ENCODE measurements at places on chromosomes 12 and 14.

GRCh38 chr12:95995238-95996031 is 709 bp downstream of the HAL start:
- DNase-seq = no peak

GRCh38 chr14:79166171-79166570 is 996.0 kb downstream of the NRXN3 start:
- no peak for DNase-seq

DNA sequence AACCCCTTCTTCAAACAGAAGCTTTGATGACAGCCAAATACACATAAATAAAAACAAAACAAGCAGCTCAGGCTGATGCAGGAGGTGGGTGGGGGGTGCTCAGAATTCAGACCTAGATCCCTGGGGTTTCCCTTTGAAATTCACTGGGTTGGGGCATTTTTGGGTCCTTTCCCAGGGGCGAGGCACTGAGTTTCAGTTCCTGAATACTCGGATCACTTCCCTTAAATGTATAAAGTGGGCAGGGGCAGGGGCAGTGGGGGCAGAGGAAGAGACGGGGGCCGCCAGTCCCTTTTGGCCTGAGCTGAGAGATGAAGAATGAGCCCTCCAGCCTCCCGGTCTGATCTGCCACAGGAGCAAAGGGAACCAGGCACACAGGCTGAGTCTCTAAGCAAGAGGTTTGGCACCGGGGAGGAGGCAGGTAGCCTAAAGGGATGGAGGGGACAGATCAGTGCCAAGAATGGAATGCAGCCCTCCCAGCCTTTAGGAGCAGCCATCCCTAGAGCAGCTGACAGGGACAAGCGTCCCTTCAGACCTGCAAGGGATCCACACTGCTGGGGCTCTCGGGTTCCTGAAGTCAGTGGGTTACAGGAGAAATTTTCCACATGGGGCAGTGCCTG is 20.3 kb downstream of the KDM2B start:
- no peak for DNase-seq

GRCh38 chr12:71438670-71439361 is 782 bp upstream of the LGR5 start:
- no peak for DNase-seq

DNA sequence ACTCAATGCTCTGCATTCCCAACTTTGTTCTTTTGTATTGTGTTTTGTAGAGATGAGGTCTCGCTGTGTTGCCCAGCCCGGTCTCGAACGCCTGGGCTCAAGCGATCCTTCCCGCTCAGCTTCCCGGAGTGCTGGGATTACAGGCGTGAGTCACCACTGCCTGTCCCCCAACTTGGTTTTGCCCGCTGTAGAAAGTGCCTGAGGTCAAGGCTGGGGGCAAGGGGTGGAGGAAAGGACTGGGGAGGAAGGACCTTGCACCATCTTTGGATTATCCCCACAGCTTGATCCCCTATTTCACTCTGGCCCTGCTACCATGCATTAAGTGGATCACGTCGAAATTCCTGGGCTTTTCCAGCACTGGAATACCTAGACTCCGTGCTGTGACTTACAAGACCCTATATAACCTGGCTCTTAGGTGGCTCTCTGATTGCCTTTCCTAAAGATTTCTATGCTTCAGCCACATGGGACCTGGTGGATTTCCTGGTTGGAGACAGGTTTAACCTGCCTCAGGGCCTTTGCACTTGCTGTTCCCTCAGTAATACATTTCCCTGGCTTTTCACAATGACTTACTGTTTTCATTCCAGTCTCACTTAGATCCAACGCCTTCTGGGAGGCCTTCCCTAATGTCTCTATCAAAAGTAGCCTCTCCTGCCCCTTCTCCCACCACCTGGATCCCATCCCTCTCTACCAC is 608 bp upstream of the PIANP start:
- DNase-seq = no peak

DNA sequence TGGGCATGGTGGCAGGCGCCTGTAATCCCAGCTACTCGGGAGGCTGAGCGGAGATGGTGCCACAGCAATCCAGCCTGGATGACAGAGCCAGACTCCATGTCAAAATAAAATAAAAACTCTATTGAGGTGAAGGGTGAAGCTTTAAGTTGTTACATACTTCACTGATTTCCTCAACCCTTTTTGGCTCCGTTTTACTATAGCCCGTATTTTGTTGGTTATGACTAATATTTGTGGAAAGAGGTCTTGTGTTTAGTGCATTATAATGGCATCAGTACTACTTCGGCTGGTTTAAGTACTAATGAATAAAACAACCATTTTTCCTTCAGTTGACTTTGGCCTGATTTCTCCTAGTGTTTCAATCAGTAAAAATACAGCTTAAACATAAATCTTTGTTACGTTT is 27.0 kb upstream of the SLC2A14 start:
- DNase-seq = no peak

GRCh38 chr14:101539880-101540279 is 21.4 kb upstream of the DIO3 start:
- no peak for DNase-seq

GRCh38 chr14:77043984-77044485 is 15.5 kb upstream of the IRF2BPL start:
- DNase-seq = no peak

DNA sequence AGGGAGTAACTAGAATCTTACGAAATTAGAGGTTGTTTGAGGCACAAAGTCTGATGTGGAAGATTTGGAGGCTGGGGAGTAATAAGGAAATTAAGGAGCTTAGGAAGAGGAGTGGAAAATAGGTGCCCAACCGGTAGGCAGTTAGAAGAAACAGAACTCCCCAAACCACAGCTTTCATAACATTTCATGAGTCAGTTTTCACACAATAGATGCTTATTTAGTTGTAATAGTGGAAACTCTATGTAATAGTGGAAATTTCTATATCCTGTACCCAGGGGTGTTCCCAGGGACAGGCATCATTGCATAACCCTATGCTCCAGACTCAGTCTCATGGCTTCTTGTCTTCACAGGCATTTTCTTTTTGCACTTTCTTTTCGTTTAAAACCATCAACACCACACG is 8.3 kb downstream of the C3AR1 start:
- no peak for DNase-seq

- no peak for DNase-seq
These were observed 756 bp downstream of the LGR5 start for GRCh38 chr12:71440345-71440762.

GRCh38 chr12:94148739-94149118 is 352 bp downstream of the PLXNC1 start:
- no peak for DNase-seq

- no peak for DNase-seq
These were observed 204.4 kb downstream of the SLC25A21 start for GRCh38 chr14:36967892-36968555.

- no peak for DNase-seq
These were observed 55.6 kb downstream of the TECPR2 start for GRCh38 chr14:102418169-102418852.

DNA sequence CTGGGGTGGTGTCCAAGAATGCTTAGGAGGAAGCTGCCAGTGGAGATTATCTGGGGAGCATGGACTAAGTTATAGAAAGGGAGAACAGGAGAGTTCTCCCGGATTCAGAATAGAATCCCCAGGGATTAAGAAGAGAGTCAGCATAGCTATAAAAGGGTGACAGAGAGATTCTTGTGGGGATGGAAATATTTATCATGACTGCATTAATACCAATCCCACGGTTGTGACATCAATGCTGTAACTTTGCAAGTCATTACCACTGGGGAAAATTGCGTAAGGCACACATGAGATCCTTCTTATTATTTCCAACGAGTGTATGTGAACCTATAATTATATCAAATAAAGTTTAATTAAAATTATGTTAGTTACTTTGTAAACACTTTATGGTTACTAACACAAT is 447.9 kb upstream of the TMEM132C start:
- DNase-seq = no peak

DNA sequence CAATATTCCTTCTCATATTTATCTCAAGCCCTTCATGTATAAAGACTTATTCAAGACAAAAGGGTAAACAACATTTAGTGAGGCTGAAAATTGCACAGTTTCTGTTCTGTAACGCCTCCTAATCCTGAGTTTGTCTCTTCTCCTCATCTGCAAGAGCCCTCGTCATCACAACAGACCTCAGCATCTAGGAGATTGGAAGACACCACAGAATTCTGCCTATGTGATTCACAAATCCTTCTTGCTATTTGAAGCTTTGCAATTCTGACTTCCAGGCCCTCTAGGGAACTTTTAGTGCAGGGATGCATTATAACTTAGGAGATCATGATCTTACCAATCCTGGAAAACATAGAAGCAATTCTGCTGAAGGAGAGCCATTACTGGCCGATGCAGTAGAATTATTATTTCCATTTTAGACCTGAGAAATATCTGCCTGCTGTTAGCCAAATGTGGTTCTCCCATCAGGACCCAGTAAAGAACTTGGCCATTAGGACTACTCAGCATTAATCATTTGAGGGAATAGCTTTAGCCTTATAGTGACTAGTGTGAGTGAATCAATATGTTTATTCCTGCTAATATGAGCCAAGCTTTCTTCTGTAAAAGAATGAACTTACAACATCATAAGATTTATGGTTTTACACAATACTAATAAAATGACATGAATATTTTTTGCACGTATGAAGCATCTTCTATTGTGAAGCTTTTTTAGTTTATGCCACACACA is 119.5 kb downstream of the ANO4 start:
- DNase-seq = no peak

DNA sequence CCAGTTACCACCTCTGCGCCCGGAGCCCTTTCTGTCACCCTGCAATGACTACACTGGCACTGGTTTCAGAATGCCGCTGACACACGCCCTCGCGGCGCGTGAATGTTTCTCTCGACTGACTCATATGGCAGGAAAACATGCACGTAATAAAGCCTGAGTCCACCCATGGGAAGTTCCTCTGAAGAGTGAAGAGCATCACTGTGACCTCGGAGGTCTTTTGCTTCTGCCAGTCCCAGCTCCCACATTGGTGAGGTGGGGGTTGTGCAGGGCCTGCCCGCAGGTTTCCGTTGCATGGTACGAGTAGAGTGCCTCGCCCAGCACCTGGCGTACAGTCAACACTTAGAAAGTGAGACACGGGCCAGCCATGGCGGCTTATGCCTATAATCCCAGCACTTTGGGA is 11.1 kb upstream of the SLC6A12 start:
- no peak for DNase-seq

DNA sequence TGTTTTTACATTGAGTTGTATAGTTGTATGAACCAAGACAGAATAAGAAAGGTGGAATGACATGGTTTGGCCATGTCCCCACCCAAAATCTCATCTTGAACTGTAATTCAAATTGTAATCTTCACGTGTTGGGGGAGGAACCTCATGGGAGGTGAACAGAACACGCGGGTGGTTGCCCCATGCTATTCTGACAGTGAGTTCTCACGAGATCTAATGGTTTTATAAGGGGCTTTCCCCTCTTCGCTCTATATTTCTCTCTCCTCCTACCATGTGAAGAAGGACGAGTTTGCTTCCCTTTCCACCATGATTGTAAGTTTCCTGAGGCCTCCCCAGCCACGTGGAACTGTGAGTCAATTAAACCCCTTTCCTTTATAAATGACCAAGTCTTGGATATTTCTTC is 25.3 kb downstream of the DDHD1 start:
- DNase-seq = no peak

DNA sequence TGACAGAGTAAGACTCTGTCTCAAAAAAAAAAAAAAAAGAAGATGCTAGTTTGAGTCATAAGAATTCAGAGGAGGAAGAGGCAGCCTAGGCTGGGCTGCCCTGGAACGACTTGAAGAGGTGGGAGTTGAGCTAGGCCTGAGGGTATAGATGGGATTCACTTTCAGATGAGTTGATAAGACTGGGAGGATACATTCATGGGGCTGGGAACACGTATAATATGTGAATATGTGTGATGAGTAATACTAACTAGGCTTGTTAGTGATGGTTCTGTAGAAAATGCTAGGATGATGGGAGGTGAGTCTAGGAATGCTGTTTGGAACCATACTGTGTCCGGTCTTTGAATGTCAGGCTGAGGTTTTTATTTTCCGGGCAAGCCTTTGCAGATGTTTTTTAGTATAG is 9.0 kb downstream of the PLEKHA5 start:
- DNase-seq = no peak

DNA sequence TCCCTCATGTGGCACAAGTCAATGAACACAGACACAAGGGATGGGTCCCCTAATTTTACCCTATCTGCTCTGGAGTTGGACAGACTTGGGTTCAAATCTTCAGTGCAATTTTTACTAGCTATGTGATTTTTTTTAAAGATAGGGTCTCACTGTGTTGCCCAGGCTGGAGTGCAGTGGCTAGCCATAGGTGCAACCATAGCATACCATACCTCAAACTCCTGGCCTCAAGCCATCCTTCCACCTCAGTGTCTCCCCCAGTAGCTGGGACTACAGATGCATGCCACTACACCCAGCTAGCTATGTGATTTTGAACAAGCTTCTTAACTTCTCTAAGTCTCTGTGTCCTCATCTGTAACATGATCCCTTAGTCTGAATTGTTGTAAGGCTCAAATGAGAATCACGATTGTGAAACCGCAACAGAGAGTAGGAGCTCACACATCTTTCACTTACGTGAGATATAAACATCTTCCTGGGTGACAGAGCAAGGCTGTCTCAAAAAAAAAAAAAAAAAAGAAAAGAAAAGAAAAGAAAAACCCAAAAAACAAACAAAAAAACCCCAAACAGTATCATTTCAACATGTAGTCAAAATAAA is 4.7 kb downstream of the CALCOCO1 start:
- no peak for DNase-seq

DNA sequence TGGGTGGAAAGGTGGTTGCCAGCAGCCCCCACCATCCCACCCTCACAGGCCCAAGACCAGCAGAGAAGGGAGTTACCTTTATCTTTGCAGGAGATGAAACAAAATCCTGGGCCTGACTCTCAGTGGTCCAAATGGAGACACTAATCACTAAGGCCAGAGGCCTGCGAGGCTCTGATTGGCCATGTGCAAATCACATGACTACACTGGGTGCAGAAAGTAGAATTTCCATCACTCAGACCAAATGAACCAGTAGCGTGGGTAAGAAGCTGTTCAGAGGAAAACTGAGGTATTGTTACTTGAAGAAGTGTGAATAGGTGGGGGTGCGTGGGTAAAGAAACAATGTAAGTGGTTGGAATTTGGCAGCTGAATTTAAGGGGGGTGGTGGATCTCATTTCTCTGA is 20.2 kb upstream of the PPP1CC start:
- no peak for DNase-seq

GRCh38 chr14:58541633-58542022 is 96.1 kb upstream of the DACT1 start:
- DNase-seq = no peak

DNA sequence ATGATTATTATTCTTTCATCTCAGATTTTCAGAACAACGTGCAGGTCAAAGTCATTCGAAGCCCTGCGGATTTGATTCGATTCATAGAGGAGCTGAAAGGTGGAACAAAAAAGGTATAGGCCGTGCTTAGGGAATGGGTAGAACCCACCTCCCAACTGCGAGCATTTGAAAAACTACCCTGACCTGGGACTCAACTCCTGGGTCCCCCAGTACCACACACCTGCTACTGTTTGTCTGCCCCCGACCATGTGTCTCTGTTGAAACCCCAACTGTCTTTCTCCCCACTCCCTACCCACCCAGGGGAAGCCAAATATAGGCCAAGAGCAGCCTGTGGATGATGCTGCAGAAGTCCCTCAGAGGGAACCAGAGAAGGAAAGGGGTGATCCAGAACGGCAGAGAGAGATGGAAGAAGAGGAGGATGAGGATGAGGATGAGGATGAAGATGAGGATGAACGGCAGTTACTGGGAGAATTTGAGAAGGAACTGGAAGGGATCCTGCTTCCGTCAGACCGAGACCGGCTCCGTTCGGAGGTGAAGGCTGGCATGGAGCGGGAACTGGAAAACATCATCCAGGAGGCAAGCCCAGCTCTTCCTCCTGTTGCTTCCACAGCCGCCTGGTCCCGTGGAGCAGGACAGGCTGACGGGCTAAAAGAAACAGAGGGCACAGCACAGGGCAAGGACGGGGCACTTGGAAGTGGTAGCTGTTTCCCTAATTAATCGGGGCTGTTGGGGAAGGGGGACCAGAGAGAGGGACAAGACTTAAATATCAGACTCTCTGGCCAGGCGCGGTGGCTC is 20.5 kb downstream of the AGAP2 start:
- DNase-seq = no peak

Measured in COR-L47 (cell line).